HCT116 (cell line): ENCODE measurements at places on chromosomes 3 and 15. TPM values are rescaled to one million over a fixed set of nuclear protein-coding genes. Genes with fewer than 3 reads are reported as not detected.

The SLC12A1 gene
- total RNA-seq: not detected

- peak; percentile 66 for DNase-seq
- H3K4me1 ChIP-seq: no peaks in the 10 kb centered on the region
- no peaks in the 10 kb centered on the region for H3K27me3 ChIP-seq
- H3K27ac ChIP-seq: no peak overlapping the region
- no peaks in the 10 kb centered on the region for H3K36me3 ChIP-seq
Measured at GRCh38 chr3:125150525-125151441, 61.8 kb downstream of the SLC12A8 start.

The TRPM1 gene
- total RNA-seq: not detected

- peaks cover 88% of the 10 kb centered on the region for H3K4me1 ChIP-seq
- no peaks in the 10 kb centered on the region for H3K36me3 ChIP-seq
- peak within 1 kb of the TSS; percentile 81 for H3K27ac ChIP-seq
- peak within 1 kb of the TSS; percentile 25 for H3K4me3 ChIP-seq
- peak; percentile 96 for DNase-seq
Measured at GRCh38 chr3:57060089-57060821, at the start of gene SPATA12. SPATA12 (plus strand) TSS chr3:57060664; CDS start chr3:57073695, 13,031 bp downstream.

GRCh38 chr15:92809880-92810361 lies 90.2 kb upstream of the CHD2 start:
- H3K4me3 ChIP-seq: no peak overlapping the region
- H3K27ac ChIP-seq: peak overlapping the region; percentile 77
- H3K27me3 ChIP-seq: no peaks in the 10 kb centered on the region

The ESYT3 gene
- total RNA-seq: 0.05 TPM

GRCh38 chr3:194342861-194343560 lies 8.1 kb downstream of the CPN2 start:
- no peaks in the 10 kb centered on the region for H3K27me3 ChIP-seq
- DNase-seq: no peak
- H3K36me3 ChIP-seq: no peaks in the 10 kb centered on the region
- H3K27ac ChIP-seq: no peak overlapping the region

DNA sequence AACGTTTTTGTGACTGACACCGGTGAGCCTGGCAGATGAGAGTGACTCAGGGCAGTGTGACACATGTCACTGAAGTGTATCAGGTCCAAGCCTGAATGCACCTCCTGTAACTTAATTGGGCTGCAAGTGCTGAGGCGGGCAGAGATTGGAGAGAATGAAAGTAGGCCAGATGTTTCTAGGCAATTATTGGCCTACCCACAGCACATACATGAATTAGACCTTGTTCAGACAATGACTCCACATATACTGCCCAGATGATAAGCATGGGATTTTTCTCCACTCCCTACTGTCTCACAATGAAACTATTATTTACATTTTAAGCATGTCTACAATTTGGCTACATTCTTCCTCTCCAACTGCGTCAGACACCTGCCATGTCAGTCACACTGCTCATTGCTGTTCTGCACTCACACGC lies 187.3 kb upstream of the ZNF385D start:
- H3K4me1 ChIP-seq: no peaks in the 10 kb centered on the region
- no peaks in the 10 kb centered on the region for H3K27me3 ChIP-seq
- no peak overlapping the region for H3K27ac ChIP-seq
- H3K4me3 ChIP-seq: no peak overlapping the region
